ENCODE measurements at places on chromosomes 16 and 17. TPM values are rescaled to one million over a fixed set of nuclear protein-coding genes. Genes with fewer than 3 reads are reported as not detected.

The ABCA3 gene
- 30.3 TPM for total RNA-seq

The AKAP10 gene
- total RNA-seq: 23.4 TPM

GRCh38 chr17:63311416-63311937 lies 134.6 kb downstream of the CYB561 start:
- DNase-seq: no peak

DNA sequence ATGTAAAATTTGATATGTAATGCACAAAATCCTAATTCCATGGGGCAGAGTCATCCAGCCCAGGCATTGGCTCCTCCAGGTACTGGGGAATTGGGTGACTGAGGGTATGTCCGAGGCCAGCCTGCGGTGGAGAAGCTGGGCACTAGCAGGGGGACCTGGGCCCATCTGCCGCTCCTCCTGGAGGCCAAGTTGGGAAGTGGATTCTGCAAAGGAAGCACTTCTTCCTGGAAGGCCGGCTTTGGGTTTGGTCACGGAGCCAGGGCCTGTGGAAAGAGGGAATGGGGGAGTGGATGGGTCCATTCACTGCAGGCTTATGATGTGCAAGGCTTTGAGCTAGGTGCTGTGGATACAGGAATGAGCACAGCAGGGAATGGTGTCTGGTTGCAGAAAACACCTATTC lies 85.8 kb downstream of the GNAO1 start:
- no peak for DNase-seq

DNA sequence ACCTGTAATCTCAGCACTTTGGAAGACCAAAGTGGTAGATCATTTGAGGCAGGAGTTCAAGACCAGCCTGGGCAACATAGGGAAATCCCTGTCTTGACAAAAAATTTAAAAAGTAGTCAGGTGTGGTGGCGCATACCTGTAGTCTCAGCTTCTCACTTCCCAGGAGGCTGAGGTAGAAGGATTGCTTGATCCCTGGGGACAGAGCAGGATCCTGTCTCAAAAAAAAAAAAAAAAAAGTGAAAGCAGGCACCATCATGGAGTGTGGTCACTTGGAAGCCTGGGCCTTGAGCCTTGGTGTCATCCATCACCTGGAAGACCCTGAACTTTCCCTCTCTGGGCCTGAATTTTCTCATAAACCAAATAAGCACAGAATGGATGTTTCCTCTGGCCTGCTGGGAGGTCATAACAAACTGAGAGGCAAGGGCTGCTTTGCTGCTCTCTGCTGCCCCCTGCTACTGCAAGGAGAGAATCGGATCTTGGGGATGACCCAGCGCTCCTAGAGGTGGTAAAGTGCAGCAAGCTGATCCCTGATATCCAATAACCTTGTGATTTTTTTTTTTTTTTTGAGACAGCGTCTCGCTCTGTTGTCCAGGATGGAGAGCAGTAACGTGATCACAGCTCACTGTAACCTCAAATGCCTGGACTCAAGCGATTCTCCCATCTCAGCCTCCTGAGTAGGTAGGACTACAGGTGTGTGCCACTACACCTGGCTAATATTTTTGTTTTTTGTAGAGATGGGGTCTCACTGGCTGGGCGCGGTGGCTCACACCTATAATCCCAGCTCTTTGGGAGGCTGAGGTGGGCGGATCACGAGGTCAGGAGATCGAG lies 75.9 kb upstream of the RNU2-1 start:
- DNase-seq: no peak

The NATD1 gene
- total RNA-seq: 1.9 TPM

GRCh38 chr17:40105861-40106759 lies 5.7 kb upstream of the NR1D1 start:
- DNase-seq: no peak

The HOXB1 gene
- not detected for total RNA-seq

DNA sequence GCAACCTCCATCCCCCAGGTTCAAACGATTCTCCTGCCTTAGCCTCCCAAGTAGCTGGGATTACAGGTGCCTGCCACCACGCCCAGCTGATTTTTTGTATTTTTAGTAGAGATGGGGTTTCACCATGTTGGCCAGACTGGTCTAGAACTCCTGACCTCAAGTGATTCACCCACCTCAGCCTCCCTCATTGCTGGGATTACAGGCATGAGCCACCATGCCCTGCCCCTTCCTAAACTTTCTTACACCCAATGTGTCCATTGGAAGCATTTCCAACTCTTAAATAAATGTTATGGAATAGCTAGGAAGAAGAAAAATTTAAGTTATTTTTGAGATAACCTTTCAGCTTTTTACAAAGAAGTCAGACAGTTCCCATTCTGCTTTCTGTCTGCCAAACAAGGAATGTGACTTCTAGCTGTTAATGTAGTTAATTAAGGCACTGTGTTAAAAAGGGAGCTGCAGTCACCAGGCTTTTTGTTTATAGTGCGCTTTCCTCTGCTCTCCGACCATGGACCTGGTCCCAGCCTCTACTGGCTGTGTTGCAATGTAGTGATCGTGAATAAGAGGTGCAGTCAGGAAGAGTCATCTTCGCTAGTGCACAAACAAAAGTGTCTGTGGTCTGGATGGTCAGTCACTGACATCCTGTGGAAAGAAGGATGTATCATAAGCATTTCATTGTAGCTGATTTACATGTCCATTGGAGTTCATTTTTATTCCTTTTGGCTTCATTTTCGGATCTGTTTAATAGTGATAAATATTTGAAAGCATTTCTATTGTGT lies 39.7 kb downstream of the USP10 start:
- DNase-seq: peak; percentile 90

DNA sequence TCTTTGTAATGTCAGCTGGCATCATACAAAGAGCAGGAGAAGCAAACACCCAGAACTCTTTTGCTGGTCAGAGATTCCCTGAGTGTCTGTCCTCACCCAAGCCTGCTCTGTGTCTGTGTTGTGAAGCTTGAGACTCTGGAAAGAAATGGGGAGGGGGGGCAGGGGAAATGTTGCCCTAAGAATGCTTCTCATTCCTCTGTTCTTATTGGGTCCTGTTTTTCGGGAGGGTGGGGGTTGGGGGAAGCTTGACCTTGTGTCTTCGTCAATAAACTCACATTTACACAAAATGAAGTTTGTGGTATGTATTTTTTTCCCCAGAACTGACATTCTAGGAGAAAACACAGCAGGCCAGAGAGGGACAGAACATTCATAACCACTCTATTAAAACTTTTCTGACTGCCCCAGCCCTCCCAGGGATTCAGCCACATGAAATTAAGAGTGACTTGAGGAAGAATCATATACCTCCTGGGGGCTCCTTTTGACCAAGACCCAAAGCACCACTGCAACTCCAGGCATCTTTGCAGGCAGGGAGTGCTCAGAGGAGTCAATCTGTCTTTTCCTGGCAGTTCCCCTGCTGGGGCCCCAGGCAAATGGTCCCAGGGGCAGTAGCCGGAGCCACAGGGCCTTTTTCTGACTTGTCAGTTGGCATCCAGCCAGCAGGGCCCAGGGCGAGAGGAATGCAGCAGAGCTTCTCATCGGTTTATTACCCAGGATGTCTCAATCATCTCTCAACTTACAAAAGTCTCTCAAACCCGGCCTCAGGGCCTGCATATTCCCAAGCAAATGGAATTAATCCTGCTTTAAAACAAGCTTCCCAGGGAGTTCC lies 5.1 kb upstream of the RASL10B start:
- DNase-seq: no peak

The UTS2R gene
- not detected for total RNA-seq

DNA sequence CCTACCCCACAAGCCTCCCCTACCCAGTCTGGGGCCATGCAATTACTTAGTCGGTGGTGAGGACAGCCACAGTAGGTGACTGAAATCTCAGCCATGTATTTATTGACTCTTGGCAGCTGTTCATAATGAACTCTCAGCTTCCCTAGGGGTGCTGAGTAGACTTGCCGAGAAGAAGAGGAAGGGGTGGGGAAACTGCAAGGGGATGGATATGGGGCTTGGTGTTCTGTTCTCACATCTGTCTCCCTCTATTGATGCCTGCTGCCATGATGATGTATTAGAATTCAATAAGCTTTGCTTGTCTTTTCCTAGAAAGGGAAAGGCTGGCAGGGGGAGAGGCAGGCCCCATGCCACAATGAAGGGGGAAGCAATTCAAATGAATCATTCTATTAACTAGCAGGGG lies 112.9 kb downstream of the GP2 start:
- no peak for DNase-seq

DNA sequence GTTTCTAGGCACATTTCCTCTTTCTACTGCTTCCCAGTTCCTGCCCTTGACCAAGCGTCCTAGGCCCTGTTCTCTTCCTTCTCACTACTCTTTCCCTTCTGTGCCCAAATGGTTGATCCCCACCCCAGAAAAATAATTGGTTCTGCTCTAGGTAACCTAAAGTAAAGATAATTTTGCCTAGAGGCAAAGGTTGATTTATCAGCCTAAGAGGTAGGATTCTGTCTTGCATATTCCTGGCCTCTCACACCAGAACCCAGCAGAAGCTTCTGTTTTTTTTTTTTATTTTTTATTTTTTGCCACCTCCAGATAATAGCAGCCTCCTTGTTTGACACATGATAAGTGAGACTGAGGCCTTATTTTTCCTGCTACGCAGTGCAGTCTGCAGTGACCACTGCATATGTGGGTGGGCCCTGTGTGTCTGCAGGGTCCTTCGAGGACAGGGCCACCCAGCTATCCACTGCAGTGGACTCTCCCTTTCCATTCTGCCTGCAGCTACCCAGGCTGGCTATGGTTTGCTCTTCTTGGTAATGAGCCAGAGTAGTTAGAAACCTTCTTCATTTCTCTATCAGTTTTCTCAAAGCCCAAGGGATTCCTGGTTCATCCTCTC lies 701 bp downstream of the PIPOX start:
- no peak for DNase-seq

Data from dermis microvascular lymphatic vessel endothelial cell (primary cell).